ENCODE measurements at places on chromosomes 7 and 10. TPM values are rescaled to one million over a fixed set of nuclear protein-coding genes. Genes with fewer than 3 reads are reported as not detected.

GRCh38 chr7:123273185-123273584 lies 73.4 kb upstream of the SLC13A1 start:
- no peak for DNase-seq

- DNase-seq = peak; percentile 23
Observed at GRCh38 chr10:49613882-49614241, at the start of gene CHAT. Gene CHAT, plus strand, starts transcription at chr10:49614037. Its CDS starts 153 bp downstream, at chr10:49614190.

DNA sequence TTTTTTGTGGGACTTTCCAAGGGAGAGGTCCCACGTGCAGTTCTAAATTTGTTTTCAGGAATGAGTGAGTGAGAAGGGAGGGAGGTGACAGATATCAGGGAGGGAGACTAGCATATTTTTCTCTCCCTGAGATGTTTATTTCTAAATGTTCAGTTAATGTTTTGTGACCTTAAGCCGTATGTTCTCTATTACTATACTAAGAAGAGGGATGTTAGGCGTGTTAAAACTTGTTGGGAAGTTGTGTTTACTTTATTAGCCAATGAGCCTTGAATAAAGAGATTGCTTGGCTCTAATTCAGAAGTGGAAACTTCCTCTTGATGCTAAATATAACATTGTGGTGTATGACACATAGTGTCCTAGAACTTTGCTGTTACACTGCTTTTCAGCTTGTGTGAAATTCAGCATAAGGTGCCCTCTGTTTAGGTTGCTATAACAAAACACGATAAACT lies 37.3 kb downstream of the DNAH11 start:
- DNase-seq = no peak

GRCh38 chr10:14926722-14927416 lies 27.0 kb downstream of the DCLRE1C start:
- no peak for DNase-seq

DNA sequence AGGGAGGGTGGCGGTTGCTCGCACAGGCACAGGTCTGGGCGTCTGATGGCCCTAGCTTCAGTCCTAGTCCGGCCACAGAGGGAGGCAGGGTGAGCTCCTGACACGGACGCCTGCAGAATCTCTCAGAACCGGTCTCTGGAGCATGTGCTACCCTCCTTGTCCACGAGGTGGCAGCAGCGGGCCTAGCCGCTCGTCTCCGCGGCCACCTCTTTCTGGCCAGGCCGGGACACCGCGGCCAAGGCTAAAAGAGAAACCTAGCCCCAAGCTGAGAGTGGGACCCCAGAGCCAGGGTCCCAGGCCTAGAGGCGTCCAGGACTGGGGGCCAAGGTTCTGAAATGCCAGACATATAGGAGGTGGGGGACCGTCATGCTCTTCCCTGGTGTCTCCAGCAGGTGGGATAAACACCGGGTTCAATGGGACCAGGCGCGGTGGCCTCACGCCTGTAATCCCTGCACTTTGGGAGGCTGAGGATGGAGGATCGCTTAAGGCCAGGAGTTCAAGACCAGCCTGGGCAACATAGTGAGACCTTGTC lies 3.2 kb upstream of the LAT2 start:
- DNase-seq = peak; percentile 95

DNA sequence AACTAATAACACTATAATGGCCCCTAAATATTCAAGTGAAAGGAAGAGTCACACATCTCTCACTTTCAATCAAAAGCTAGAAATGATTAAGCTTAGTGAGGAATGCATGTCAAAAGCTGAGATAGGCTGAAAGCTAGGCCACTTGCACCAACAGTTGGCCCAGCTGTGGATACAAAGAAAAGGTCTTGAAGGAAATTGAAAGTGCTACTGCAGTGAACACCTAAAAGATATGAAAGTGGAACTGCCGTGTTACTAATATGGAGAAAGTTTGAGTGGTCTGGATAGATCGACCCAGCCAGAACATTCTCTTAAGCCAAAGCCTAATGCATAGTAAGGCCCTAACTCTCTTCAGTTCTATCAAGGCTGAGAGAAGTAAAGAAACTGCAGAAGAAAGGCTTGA lies 12.1 kb upstream of the SNX13 start:
- no peak for DNase-seq

- no peak for DNase-seq
Observed at GRCh38 chr10:91743465-91743864, 54.8 kb upstream of the TNKS2 start.

GRCh38 chr10:30877111-30877510 lies 154.6 kb downstream of the ZNF438 start:
- DNase-seq = no peak

- DNase-seq = no peak
Observed at GRCh38 chr7:79308192-79308591, 145.3 kb downstream of the MAGI2 start.

- no peak for DNase-seq
Observed at GRCh38 chr7:159317294-159317693, 172.6 kb upstream of the VIPR2 start.

GRCh38 chr7:144780071-144780608 lies 55.7 kb downstream of the TPK1 start:
- DNase-seq = no peak

- DNase-seq = no peak
Observed at GRCh38 chr7:152986376-152986775, 226.8 kb downstream of the ACTR3B start.

- no peak for DNase-seq
Observed at GRCh38 chr7:4175346-4175973, 506.6 kb upstream of the FOXK1 start.

DNA sequence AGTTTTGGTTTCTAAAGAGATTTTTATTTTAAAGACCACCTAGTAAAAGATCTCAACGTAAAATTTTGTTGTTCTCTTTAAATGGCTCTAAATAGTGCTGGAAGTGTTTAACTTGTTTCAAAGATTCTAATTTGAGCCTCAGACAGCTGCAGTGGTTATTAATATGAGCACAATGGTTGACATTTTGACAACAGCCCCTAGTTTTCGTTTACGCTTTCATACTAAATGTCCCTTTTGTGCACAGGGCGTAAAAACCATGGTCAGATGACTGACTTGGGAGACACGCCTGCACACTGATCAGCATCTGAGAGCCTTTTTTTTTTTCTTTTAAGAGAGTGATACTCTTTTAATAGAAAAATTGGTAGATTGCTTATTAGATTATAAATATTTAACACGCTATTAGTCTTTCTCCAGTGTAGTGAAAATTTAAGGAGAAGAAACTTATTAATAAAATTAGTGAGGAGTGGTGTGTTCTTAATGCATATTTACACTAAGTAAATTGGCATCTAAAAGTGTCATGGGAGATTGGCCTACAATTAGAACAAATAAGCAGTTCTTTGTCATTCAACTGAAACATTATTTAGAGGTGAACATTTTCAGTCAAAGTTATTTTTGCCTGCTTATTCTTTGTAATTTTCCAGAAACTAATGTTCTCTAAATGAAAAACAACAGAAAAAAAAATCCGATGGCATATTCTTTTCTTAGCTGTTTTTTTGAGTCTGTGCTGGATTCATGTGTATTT lies 182.8 kb upstream of the PHYHIPL start:
- DNase-seq = no peak

DNA sequence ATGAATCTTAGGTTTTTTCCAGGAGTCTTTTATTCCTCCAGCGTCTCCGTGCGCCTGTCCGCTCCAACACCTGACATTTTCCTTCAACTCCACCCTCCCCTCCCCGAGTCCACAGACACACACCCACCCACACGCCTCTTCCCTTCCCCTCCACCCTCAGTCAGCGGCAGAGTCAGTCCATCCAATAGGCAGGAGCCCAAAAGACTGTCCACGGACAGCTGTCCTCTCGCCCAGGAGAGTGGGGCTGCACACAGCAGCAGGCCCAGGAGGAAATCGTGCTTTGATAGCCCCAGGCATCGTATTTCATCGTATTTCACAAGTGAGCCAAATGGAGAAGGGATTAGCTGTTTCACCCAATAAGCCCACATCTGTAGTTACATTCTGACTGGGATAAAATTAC lies 285.1 kb downstream of the ZEB1 start:
- DNase-seq = no peak

- DNase-seq = no peak
Observed at GRCh38 chr10:82278401-82279182, 403.6 kb downstream of the NRG3 start.

- no peak for DNase-seq
Observed at GRCh38 chr7:16801111-16801542, 3.7 kb downstream of the AGR2 start.

GRCh38 chr7:112556633-112557032 lies 75.8 kb downstream of the LSMEM1 start:
- DNase-seq = no peak

GRCh38 chr10:43252783-43253341 lies 14.0 kb downstream of the RASGEF1A start:
- peak; percentile 47 for DNase-seq

DNA sequence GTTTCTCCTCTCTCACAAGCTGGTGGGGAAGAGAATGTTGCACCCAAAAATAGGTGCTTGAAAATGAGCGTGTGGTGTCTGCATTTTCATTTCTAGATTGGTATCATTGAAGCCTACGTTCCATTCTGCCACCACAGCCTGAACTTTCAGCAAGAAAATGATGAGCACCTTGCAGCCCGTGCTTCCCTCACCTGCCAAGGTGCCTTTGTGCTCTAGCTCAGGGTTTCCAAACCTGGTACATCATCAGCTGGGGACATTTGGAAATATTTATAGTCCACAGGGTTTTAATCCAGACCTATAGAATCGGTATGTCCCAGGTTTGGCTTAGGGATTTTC lies 701.2 kb downstream of the AUTS2 start:
- no peak for DNase-seq

DNA sequence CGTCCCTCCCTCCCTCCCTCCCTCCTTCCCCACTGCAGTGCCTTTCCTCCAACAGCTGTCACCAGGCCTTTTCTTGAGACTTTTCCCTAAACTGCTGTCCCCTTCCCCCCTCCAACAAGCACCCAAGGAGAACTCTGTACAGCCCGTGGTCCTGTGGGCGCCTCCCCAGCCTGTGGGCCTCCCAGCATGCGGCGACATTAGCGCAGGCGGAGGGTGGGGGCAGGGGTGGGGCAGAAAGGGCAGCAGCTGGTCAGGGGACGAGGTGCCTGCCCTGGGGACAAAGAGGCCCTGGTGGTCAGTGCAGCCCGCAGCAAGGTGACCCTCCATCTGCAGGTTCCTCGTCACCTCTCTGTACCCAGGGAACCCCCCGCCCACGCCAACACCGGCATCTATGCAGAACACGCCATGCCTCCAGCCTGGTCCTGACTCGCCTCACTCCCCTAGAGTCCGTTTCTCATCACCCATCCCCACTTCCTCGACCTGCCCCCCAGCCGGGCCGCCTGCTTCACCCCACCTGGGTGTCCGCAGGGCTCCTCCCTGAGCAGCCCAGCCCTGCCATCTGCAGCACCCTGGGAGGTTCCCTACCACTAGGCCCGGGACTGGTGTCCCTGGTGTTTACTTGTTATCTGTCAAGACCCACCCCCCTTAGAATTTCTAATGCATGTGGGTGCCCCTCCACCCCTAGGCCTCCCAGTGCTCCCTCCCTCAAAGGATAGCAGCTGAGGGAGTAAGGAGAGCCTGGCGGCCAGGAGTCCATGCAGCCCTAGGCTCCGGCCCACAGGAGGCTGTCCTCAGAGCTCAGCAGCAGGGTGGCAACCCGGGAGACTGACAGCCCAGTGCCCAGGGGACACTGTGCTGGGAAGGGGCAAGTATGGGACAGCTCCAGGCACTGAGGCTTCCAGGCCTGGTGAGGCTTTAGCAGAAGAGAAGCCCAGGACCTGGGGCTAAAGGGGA lies 147.8 kb downstream of the ARHGAP22 start:
- peak; percentile 51 for DNase-seq

INSYN2A gene
- total RNA-seq = not detected

CALML5 gene
- not detected for total RNA-seq

SPAM1 gene
- not detected for total RNA-seq

GPRIN2 gene
- 2.0 TPM for total RNA-seq

ZNF425 gene
- total RNA-seq = 3.2 TPM

SPOCK2 gene
- 5.3 TPM for total RNA-seq

All from sciatic nerve (tissue), 2 donors.